Ovary (tissue), 10 donors: ENCODE measurements at places on chromosomes 7 and 10. TPM values are rescaled to one million over a fixed set of nuclear protein-coding genes. Genes with fewer than 3 reads are reported as not detected.

DNA sequence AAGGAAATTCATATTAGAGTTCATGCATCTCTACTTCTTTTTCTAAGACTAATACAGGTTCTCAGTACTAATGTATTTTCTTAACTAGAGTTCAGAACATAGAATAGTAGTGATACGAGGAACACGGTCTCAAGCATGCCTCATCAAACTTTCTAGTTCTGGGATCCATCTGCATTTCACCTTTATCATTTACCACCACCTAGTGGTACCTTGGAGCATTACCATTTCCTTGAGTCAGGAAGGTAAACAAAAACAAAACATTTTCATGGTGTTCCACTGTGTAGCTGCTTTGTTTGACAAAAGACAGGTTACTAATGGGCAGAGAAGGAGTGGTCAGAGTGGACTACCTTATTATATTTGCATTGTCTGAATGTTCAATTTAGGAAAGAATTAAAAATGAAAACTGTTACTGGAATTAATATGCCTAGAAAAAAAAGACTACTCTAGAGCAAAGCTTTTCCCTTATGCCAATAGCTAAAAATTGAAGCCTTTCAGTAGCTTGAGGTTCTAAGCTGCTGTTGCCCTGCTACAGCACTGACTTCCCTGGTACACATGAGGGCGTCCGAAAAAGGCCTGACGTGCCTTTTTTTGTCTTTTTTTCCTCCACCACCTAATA is 44.5 kb downstream of the STARD3NL start:
- DNase-seq, result no peak

Gene BBS9
- total RNA-seq, result 28.7 TPM

GRCh38 chr7:33946094-33946699 is 40.9 kb downstream of the BMPER start:
- DNase-seq, result no peak

- no peak for DNase-seq
Measured at GRCh38 chr10:72095195-72095594, 6.8 kb upstream of the SPOCK2 start.

Gene ACSM6
- total RNA-seq, result not detected

DNA sequence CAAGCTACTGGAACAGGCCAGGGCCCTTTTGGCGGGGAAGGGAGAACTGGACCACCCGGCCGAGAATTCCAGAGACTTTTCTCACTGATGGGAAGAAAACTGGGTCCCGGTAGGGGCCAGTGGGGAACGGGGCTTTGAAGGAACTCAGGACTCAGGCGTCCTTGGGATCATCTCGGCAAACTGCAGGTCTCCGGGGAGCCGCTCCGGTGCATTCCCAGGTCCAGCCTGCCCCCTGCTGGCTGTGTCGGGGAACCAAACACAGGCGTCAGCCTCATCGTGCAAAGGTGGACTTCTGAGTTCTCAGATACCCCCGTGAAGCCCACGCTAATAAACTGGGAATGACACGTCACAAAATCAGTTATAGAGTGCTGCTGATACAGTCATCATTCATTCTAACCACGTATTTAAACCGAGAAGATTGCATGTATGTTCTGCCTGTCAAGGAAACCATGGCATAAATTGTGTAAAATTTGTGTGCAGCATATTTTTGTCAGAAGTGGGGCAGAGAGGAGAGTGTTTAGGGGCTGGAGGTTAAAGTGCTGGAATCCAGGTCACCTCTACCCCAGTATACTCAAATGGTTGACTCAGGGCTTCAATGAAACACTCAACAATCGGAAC is 76.1 kb upstream of the CPXM2 start:
- DNase-seq, result peak; percentile 56

Gene RAB19
- 0.26 TPM for total RNA-seq

Gene HGF
- 4.9 TPM for total RNA-seq

GRCh38 chr7:104552102-104552501 is 223.7 kb downstream of the LHFPL3 start:
- no peak for DNase-seq

Gene DEPP1
- total RNA-seq, result 293 TPM

Gene RAMP3
- total RNA-seq, result 6.6 TPM

DNA sequence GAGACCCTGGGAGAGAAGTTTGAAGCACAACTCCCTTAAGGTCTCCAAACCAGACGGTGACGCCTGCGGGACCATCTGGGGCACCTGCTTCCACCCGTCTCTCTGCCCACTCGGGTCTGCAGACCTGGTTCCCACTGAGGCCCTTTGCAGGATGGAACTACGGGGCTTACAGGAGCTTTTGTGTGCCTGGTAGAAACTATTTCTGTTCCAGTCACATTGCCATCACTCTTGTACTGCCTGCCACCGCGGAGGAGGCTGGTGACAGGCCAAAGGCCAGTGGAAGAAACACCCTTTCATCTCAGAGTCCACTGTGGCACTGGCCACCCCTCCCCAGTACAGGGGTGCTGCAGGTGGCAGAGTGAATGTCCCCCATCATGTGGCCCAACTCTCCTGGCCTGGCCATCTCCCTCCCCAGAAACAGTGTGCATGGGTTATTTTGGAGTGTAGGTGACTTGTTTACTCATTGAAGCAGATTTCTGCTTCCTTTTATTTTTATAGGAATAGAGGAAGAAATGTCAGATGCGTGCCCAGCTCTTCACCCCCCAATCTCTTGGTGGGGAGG is 10.8 kb downstream of the SERPINE1 start:
- no peak for DNase-seq

Gene ELFN1
- total RNA-seq, result 0.25 TPM

DNA sequence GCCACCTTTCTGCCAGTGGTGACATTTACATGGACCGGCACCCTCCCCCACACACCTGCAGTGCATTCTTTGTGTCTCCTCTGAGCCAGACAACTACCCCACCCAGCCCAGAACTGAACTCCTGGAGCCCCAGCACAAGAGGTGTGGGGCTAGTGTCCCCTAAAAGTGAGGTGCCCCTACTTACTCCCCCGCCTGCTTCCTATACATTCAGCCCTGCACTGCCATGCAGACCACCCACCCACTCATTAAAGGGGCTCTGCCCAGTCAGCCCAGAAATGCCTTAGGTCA is 1.9 kb downstream of the SAP25 start:
- no peak for DNase-seq

DNA sequence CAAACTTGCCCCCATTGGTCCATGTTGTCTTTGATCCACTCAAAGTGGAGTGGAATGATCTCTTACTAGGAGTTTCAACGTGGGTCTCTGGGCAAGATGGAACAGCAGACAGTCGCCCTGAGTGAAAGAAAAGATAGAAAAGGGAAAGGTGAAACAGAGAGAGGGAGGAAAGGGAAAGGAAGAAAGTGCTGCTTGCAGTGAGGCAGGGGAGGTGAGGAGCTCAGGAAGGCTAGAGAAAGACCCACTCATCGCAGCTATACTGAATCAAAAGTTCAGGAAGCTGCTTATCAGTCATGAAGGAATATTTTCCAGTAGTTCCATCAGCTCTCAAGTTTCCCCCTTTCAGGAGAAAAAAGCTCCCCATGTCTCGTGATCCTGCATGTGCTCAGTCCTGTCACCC is 86.9 kb downstream of the ZNF467 start:
- DNase-seq, result no peak

Gene MLXIPL
- 5.4 TPM for total RNA-seq

GRCh38 chr7:74462707-74463100 is 9.0 kb downstream of the GTF2IRD1 start:
- no peak for DNase-seq

GRCh38 chr7:86844608-86845007 is 200.9 kb downstream of the GRM3 start:
- no peak for DNase-seq

Gene CPVL
- total RNA-seq, result 10.6 TPM

Gene SNX10
- total RNA-seq, result 1.1 TPM

DNA sequence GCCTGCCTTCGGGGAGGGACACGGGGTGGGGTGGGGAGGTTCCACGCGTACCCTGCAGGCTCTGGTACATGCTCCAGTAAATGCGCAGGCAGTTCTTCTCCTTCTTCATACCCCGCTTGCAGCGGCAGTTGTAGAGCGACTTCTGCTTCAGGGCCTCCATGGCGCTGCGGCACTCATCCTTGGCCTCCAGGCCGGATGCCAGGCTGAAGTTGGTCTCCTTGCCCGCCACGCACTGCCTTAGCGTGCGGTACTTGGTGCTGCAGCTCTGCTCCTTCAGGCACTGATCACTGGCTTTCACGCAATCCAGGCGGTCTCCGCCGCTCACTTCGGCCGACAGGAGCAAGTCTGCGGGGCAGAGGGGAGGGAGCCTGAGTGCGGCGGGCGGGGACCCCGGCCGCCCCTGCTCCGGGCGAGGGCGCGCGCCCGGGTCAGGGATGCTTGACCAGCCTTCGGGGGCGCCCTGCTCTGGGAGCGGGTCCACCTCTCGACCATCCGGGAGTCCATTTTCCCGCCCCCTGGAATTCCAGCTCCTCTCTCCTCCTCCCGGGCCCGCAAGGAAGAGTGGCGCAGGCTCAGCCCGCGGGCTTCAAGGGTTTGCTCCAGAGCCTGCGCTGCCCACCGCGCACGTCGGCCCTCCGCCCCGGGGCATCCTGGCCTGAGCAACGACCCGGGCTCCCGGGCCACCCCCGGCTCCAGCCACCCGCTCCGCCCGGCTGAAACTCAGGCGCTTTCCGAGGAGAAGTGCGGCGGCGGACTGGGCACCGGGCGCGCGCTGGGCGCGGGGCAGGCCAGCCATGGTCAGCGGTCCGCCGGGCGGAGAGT is 2.0 kb downstream of the GFRA1 start:
- DNase-seq, result peak; percentile 12

- DNase-seq, result no peak
Measured at GRCh38 chr10:45581582-45582385, 90.8 kb downstream of the ZFAND4 start.

- DNase-seq, result no peak
Measured at GRCh38 chr7:130945411-130945811, 211.4 kb upstream of the KLF14 start.
